ENCODE measurements at places on chromosomes 6 and 20. TPM values are rescaled to one million over a fixed set of nuclear protein-coding genes. Genes with fewer than 3 reads are reported as not detected.
A peak's percentile ranks its signal among the peaks of the same experiment; 100 is the strongest.

Gene CD93
- 0.21 TPM for total RNA-seq

Gene ANGPT4
- total RNA-seq: not detected

Gene FKBP1C
- 0.55 TPM for total RNA-seq

Gene PRR18
- total RNA-seq: not detected

Gene MYLK4
- total RNA-seq: 1.0 TPM

Gene MCHR2
- not detected for total RNA-seq

Gene TRIM15
- total RNA-seq: not detected

GRCh38 chr20:51037532-51038115 lies 14.7 kb upstream of the KCNG1 start:
- DNase-seq: no peak

- DNase-seq: no peak
Observed at GRCh38 chr6:81759782-81760181, 7.3 kb upstream of the TENT5A start.

DNA sequence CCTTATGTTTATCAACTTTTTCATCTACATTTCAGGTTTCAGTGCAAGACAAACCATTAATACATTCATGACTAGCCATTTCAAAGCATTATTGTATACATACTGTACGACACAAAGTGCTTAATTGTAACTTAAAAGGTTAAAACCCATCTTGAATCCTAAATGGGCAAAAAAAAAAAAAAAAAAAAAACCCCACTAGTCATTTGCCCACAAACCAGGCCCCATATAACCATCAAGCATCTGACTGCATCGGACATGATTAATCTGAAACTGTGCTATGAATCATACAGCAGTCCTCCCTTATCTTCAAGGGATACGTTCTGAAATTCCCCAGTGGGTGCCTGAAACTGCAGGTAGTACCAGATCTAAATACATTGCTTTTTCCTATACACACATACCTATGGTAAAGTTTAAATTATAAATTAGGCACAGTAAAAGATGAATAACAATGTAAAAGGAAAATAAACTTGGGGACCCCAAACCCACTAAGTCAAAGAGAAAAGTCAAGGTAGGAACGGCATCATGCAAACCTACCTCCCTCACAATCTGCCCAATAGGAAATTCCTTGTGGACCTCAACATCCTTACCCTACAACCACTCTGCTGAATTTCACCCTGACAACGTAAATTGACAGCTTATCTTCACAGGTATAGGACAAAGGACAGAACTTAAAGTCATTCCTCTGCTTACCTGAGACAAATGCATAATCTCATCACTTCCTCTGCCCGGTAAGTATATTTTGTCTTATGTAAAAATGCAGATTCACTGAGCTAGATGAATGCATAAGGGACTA lies 14.3 kb downstream of the B4GALT5 start:
- no peak for DNase-seq

DNA sequence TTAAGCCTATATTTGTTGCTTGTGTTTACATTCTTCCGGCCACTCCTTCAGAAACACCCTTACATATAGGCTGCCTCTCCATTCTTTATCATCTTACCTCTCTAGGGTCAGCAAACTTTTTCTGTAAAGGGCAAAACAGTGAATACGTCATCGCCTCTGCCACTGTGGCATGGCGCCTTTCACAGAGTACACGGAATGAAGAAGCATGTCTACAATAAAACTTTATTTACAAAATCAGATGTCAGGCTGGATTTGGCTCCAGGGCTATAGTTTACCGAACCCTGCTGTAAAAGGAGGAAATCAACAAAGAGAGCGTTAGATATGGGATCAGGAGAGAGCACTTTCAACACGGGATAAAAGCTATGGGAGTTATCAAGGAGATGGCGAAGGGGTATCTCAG lies 9.3 kb upstream of the NCR2 start:
- DNase-seq: no peak

DNA sequence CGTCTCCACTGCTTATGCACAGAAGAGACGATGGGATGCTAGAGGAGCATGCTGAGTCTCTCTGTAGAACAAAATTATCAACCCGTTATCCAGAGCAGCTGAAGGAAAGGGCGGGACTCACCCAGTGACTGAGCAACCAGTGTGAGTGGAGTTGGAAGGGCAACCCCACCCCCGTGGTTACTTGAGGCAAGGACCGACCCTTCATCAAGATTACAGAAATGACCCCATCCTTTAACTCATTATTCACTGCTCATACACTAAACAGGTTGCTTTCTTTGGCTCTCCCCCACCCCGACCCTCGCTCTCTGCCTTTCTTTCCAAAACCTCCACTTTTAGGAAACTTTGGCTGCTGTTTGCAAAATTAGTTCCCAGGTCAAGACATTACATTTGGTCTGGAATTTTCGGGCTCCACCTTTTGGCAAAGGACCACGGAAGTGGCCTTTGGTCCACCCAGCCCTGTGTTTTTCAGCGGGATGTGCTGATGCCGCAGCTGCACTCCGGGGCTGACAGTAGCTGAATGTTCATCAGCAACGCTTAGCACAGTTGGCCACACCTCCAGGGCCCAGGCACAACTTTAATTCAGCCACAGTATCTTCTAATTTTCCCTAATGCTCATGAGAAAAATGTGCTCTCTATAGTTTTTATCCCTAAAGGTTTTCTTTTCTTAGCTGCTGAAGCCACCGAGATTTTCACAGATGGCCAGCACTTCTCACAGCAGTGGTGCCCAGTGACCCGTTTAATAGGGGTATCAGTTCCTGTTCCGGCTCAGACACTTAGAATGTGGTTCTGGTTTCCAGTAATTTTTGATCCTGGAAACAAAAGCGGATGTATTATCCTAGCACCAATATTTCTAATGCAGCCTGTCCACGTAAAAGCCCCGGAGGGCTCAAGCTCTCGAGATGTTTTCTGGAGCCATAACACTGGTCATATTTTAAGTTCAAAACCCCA lies 103.6 kb upstream of the NXT1 start:
- no peak for DNase-seq

- no peak for DNase-seq
Observed at GRCh38 chr6:113662093-113662665, 195.0 kb upstream of the MARCKS start.

GRCh38 chr20:6975311-6975710 lies 207.8 kb downstream of the BMP2 start:
- DNase-seq: no peak

DNA sequence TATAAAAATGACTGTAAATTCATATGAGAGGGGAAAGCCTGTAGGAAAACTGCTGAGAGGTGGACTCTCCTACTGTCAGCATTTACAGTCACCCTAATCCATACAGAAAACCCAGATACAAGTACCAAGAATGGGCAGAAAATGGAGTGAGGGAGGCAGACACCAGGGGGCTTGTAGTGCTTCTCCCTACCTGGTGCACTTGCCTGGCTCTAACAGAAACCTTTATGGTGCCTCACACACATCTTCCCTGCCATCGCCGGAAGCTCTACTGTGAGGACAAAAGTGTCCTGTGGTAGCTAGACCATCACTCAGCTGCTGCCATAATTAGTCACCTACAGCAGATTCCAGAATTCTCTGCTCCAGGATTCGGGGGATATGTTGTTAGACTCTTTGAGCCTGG lies 441.3 kb downstream of the TFAP2B start:
- DNase-seq: no peak

GRCh38 chr20:8675896-8676295 lies 393.0 kb upstream of the PLCB4 start:
- no peak for DNase-seq

DNA sequence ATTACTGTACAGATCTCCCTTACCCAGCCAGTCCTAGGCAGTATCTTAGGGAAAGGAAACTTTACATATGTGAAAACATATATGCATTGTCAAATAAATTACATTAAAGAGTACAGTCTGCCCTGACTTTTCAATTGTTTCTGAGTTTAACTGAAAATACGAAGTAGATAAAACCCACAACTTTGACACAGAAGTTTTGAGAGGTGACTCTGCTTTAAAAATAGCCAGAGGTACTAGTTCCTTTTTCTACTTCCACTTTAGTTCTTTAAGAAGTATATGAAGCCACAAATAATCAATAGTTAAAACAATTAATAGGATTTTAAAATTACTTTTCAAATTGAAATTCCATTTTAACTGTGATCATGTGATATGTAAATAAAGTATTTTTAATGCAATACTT lies 62.9 kb downstream of the BMP5 start:
- DNase-seq: no peak

DNA sequence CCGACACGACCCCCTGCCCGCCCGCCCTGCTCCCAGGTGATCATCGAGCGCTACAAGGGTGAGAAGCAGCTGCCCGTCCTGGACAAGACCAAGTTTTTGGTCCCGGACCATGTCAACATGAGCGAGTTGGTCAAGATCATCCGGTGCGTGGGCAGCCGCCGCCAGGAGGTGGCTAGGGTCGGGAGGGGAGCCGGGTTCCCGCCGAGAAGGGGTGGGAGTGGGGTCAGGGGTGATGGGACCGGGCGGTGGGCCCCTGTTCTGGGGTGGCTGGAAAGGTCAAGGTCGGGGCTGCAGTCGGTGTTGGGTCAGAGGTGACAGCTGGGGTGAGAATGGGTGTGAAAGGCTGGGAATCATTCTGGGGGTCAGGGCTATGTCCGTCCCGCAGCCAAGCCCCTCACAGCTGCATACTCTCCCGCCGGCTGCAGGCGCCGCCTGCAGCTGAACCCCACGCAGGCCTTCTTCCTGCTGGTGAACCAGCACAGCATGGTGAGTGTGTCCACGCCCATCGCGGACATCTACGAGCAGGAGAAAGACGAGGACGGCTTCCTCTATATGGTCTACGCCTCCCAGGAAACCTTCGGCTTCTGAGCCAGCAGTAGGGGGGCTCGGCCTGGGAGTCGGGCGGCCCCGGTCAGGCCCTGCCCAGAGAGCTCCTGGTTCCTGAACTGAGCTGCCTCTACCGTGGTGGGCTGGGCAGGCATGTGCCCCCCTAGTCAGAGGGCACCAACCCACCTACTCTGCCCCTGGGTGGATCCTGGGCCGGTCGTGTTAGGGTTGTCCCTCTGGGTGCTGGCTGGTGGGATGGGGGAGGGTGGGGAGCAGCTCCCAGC lies 1.0 kb downstream of the MAP1LC3A start:
- no peak for DNase-seq

- DNase-seq: no peak
Observed at GRCh38 chr20:51493346-51493791, 49.1 kb downstream of the NFATC2 start.

- DNase-seq: peak; percentile 87
Observed at GRCh38 chr6:170129691-170130171, 161.1 kb downstream of the DLL1 start.

DNA sequence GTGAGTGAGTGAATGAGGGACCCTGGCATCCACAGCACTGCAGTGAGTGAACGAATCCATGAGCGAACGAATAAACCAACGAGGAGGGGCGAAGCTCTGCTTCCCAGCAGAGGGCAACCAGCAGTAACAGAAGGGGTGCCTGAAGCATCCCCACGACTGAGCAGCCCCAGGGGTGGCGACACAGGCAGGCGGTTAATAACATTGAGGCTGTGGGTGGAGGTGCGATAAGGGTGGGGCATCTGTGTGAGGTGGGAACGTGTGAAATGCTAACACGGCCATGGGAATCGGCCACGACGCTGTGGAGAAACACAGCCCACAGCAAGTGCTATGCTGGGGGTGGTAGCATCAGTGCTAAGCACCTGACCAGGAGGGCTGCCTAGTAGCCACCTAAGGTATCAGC lies 75.9 kb downstream of the TAF4 start:
- DNase-seq: no peak

GRCh38 chr20:33622705-33623365 lies 39.3 kb upstream of the C20orf144 start:
- no peak for DNase-seq

- no peak for DNase-seq
Observed at GRCh38 chr6:134663356-134663755, 286.5 kb downstream of the ALDH8A1 start.

GRCh38 chr20:50948132-50948785 lies 10.1 kb downstream of the DPM1 start:
- DNase-seq: no peak

GRCh38 chr20:24131684-24132083 lies 143.1 kb upstream of the GGTLC1 start:
- no peak for DNase-seq

- no peak for DNase-seq
Observed at GRCh38 chr6:3237761-3238662, 10.6 kb upstream of the TUBB2B start.

GRCh38 chr6:73747289-73747688 lies 51.3 kb downstream of the CD109 start:
- no peak for DNase-seq

All from osteocyte (in vitro differentiated cells).